ENCODE measurements at places on chromosomes 1 and 21.

DNA sequence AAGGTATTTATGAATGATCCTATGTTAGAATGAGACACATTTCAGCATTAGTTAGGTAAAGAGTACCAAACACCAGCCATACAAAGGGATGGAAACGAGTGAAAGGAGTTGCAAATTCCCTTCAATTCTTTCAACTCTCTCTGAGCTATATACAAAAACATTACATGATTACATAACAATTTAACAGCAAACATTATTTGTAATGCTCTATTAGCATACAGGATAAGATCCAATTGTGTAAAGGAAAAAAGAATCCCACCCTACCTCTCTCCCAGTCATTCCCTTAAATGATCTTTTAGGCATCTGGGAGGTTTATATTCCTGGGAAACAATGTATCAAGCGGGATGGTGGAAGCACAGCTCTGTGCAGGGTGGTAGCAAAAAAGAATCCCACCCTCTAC lies 117.9 kb downstream of the RHOU start:
- no peak for DNase-seq

GRCh38 chr1:217088011-217088410 lies 364.8 kb upstream of the ESRRG start:
- DNase-seq, result no peak

DNA sequence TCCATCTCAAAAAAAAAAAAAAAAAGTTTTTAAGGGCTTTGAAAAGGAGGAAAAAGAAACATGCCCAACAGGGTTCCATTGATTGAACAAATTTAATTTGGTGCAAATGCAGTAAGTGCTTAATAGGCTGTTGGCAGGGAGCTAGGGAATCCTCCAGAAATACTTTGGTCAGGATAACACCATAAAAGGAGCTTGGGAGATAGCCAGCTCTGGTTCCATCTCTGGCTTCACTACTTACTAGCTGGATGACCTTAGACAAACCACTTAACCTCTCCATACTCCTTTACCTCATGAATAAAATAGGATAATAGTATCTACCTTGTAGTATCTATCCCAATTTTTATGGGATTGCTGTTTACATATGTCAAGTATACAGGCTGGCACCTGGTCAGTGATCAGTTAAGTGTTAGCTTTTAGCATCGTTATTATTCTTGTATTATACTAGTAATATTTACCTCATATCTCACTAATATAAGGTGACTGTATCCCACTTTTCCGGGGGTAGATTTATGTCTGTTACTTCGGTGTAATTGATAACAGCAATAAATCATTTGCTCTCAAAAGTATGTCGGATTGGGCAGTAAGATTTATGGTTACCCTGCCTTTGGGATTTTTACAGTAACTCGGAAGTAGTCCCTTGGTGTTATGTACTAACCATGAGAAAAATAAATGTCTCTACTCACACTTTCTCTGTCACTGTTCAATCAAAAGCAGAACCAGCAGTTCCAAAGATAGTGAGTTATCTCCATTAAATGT lies 36.4 kb downstream of the BTG3 start:
- DNase-seq, result no peak

GRCh38 chr1:200867018-200867811 lies 5.6 kb upstream of the GPR25 start:
- DNase-seq, result no peak

- no peak for DNase-seq
These were observed 107.0 kb downstream of the PLXNA2 start for GRCh38 chr1:208137193-208137592.

- no peak for DNase-seq
These were observed 224.4 kb downstream of the DSCAM start for GRCh38 chr21:40622531-40622930.

- no peak for DNase-seq
These were observed 1.4 kb upstream of the IRF2BP2 start for GRCh38 chr1:234611225-234611846.

DNA sequence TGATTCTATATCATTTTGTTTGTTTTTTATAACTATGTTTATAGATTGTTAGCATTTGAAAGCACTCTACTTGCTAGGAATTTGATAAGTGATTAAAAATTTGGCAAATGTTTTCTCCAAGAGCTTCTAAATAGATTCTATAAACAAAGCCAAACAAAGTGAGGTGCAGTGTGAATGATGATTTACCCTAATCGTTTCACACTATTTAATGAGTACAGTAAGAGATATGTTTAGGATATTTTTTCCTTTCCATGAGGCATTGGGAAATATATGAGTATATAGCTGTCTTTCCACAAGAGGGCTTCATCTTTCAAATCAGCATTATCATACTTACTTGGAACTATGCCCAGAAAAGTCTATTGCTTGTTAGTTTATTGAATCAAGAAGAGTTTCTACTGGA lies 277.0 kb upstream of the BRINP3 start:
- DNase-seq, result no peak

GRCh38 chr1:19032413-19032695 lies 75.9 kb upstream of the IFFO2 start:
- DNase-seq, result no peak

DNA sequence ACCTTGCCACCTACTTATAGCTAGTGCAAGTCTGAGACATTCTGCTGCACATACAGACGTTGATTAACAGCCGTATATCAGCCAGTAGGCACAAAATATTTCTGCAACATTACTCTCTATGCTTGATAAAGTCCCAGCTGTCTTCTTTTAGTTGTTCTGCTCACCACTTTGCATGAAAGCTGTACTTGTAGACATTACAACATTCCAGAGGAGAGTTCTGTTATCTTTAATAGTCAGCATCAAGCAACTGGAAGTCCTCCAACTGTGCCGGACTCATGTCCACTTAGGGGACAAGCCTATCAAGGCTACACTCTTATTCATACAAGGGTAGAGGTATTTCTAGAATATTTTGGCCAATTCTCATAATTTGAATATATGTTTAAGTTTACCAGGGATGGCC lies 50.0 kb downstream of the CACHD1 start:
- no peak for DNase-seq

DNA sequence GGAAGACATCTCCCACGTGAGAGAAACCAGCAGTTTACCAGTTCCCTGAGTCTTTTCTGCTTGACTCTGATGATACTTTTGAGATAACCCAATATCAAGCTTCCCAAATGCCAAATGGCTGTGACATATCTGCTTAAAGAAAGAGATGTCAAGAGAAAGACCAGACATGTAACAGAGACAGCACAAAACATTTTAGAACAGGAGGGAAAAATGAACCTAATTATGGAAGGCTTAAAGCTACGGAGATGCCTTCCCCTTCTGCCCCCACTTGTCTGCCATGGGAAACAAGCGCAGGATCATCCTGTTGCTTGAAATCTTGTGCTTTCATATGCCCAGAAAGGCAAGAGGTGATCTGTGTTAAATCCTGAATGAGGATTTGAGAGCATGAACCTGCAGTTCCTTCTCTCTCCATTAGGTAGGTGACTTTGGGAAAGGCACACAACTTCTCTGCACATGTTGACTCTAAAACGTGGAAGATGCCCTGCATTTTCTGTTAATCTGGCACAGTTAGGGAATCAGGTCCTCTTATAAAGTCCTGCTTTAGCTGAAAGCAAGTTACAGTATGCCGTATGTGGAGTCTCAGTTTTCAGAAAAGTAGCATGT lies 46.7 kb upstream of the MTR start:
- DNase-seq, result no peak

DNA sequence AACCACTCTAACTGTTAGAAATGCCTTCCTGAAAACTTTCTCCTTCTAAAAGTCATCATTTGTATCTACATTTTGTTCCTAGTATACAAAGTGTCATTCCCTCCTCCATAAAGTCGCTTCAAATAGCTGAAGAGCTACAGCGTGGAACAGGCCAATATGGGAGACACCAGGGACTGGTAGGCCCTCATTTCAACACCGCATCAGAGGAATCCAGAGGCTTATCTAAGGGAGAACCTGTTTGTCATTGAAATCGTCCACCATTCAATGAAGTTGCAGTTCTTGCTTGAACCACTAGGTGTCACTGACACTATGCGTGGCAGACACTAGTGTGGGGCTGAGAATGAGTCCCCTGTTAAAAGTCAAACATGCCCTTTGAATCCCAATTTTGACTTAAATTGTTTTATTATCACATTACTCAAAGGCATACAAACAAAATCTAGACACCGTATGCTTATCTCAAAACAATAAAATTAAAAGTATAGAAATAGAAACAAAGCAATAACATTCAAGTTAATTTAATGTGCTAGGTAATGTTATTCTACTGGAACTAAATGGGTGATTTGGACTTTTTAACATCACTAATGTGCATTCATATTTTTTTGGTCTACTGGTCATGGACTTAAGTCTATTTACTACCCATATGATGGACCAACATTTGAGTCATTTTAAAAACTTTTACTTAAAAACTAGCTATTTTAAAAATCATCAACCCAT lies 182.3 kb downstream of the FCRL5 start:
- no peak for DNase-seq

DNA sequence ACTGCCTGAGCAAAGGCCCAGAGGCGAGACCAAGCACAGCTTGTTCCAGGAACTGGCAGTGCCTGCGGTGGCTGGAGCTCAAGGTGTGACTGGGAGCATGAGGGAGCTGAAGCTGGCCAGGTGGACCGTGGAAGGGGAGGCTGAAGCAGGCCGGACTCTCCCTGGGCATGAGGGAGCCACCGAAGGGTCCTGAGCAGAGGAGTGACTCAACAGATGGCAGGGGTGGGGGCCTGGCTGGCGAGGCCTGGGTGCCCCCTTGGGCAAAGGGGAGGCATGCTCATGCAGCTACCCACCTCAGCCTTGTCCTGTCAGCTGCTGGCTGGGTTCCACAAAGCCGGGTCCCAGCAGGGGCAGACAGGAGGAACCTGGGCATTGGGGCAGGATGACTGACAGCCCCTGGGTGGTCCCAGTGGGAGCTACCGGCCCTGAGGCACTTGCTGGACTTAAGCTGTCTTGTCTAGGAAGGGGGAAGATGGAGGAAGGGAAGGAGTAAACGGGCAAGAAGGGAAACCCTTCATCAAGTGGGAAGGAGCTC lies 118.9 kb downstream of the LACTBL1 start:
- no peak for DNase-seq

DNA sequence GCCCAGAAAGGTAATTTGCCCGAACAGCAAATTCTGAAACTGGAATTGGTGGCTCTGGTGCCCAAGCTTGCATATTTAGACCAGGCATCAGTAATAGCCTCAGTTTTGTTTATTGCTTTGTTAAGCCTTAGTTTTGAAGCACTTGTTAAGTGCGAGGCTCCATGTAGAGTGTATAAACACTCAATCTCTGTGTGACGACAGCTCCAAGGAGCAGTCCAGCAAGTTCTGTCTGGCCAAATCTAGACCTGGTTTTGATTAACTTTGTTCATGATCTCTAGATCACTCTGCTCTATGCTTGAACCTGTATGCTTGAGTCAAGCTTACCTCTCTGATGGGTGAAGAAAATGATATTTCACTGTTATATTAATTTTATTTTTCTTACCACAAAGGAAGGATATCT lies 37.4 kb downstream of the DOP1B start:
- DNase-seq, result no peak

GRCh38 chr1:221315330-221315729 lies 426.6 kb downstream of the DUSP10 start:
- no peak for DNase-seq

DNA sequence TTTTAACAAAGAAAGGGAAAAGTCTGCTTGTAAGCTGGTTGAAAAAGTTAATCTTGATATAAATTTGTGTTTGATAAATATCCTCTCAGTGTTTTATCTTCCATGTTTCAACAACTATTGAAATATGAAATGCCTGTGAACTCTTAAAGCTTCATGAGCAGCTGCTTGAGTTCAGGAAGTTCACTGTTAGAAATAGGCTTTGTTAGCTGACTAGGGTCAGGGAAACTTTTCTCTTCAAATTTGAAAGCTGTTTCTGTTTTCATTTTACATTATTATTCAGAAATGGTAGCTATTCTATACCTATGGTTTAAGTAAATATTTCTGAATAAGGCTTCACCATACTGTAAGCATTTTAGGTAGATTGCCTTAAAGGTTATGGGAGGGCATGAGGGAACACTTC lies 191.7 kb downstream of the HS2ST1 start:
- no peak for DNase-seq

DNA sequence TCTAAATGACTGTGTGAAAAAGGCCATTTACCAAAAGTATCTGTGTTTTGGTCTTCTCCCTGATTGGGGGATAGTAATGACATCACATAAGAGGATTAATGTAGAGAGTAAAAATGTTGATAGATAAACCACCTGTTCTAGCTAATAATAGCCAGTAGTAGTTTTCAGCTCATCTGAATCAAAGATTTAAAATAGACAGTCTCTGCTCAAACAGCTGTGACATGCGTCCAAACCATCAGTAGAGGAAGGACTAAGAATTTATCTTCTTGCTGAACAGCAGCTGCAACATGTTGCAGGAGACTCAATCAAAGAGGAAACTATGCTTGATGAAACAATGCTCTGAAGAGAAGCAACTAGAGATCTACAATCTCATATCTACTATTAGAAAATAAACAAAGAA lies 21.4 kb downstream of the TMPRSS15 start:
- DNase-seq, result no peak

GRCh38 chr1:30191154-30191702 lies 532.2 kb downstream of the MATN1 start:
- no peak for DNase-seq

DNA sequence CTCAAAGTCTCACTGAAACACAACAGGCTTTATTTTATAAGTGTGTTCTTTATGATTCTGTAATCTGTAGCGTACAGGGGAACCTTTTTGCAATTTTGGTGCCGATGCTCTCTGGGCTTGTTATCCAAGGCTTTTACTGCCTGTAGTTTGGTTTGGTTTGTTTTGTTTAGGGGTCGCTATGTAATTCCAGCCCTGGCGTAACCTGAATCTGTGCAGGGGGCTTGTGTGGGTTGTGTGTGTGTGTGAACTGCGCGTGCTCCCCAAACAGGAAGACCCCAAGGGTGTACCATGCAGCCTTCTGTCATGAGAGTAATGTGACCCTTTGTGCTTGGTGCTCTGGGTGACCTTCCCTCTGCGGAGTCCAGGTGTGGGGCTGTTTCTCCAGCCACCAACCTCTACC lies 92.1 kb upstream of the CLDN14 start:
- no peak for DNase-seq

DNA sequence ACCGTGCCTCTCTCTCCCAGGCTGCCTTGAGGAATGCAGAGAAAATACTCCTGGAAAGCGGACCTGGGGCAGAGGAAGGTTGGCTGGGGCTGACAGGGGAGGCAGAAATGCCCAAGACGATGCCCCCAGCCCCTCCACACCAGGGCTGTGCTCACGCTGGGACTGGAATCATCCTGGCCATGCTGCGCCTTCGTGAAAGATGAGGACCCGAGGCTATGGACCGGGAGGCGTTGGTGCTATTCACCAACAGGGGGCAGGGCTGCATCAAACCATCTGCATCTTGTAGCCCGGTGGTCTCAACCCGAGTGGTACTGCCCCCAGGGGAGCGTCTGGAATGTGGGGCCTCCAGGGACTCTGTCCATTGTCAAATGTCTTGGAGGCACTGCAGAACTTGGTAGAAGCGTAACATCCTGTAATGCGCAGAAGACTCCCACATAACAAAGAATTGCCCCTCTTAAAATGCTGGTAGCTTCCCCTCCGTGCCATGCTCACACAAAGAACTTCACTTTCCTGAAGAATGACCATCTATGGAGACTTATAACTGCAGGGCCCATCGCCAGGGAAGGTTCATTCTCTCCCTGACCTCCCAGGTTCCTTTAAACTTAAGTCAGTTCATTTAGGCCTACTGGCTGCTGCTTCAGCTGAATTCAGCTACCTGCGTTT lies 251.2 kb downstream of the RRAGC start:
- no peak for DNase-seq
